ENCODE measurements at places on chromosomes 12 and 14.

- no peak for DNase-seq
These were observed 1353.2 kb downstream of the AACS start for GRCh38 chr12:126418400-126418799.

GRCh38 chr14:103225062-103225461, 101.8 kb downstream of the TNFAIP2 start:
- DNase-seq: no peak

- DNase-seq: no peak
These were observed 18.6 kb upstream of the KRT7 start for GRCh38 chr12:52214421-52214802.

DNA sequence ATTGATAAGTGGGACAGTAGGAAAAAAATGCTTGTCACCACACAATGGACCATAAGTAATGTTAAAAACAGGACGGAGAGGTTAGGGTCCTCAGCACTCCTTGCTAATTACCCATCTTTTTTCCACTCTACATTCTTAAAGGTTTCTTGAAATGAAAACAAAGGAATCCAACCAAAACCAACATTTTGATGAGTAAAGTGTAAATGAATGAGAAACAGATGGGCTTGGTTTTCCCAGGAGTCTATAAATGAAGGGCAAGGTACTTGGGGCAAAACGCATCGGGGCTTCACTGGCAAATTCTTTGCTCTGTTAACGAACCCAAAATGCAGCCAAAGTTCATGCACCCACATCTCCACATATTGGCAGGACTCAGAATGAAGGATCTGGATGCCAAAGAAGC, 129.2 kb upstream of the BMP4 start:
- DNase-seq: no peak

DNA sequence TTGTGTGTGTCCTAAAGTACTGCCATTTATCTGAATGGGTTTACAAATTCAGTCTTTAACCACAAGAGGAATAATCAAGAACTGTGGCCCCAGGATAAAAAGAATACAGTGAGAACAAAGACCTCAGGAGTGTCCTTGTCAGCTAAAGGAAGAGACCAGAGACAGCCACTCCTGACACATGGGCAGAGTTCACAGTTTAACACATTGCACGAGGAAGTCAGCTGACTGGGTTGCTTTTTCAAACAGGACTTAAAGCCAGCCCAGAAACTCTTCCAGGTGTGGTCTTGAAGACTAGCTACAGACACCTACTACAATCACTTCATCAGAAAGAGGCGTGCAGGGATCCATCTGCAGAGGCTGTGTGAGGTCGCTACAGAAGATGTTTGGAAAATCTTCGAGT, 42.8 kb downstream of the GNS start:
- DNase-seq: no peak

DNA sequence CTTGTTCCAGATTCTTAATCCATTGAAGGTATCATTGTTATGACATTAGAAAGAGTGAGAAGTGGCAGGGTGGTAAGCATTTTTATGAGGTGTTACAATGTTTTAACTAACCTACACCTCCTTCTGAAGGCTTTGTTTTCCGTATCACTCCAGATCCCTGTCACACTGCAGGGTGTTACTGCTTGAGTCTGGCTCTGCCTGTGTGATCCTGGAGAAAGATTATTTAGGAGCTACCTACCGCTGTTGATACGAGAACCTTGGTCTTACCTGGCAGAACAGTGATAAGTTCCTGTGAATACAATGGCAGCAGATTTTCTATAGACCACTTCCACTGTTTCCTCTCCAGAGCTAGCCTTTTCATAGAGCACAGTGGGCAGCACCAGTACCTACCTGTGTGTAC, 36.2 kb downstream of the GRIN2B start:
- no peak for DNase-seq

DNA sequence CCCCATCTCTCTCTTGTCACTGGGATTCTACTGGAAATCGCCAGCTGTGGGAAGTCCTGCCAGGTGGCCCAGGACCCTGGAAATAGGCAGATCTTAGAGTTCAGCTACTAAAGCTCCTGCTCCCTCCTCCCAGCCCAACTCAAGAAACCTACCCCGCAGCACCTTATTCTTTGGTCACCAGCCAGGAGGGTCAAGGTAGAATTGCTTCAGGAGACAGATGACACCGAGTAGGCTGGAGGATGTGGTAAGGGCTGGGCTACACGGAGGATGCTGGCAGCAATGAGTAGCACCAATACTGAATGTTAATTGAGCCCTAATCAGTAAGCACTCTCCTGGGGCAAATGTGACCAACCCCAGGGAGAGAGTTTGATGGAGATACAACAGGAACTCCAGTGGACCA, 119.7 kb upstream of the VASH1 start:
- no peak for DNase-seq

- no peak for DNase-seq
These were observed 274.0 kb downstream of the DPF3 start for GRCh38 chr14:72619881-72620280.

Measured in endothelial cell (in vitro differentiated cells).